ENCODE measurements at places on chromosomes 11 and 22.
A peak's percentile ranks its signal among the peaks of the same experiment; 100 is the strongest.

DNA sequence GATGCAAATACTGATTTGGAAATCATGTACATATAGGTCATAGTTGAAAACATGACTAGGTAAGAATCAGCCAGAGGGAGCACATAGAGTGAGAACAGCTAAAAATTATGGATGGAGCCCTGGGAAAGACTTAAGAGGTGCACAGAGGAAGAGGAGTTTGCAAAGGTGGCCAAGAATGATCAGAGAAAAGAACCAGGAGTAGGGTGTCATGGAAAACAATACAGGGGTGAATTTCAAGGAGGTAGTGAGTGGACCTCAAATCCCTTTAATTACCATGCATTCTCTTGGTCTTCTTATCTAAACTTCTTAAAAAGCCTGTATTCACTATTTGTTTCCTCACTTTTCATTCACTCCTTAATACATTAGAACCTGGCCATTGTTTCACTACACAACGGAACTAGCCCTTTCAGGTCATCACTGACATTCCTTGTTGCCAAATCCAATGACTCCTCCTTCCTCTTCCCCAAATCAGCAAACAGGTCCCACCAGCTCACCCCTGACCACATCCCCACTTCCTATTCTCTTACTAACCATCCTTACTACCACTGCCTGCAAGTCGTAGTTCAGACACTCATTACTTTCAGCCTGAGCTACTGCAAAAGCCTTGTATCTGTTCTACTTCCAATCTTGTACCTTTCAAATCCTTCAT is 22.6 kb downstream of the BUD13 start:
- no peak for DNase-seq
- peaks cover 33% of the 10 kb centered on the region for H3K36me3 ChIP-seq
- no peak overlapping the region for H3K4me3 ChIP-seq
- H3K27me3 ChIP-seq = no peaks in the 10 kb centered on the region
- no peak overlapping the region for H3K27ac ChIP-seq

GRCh38 chr22:38762551-38762983 is 6.8 kb upstream of the SUN2 start:
- peaks cover 19% of the 10 kb centered on the region for H3K4me1 ChIP-seq
- no peak for DNase-seq
- H3K4me3 ChIP-seq = no peak overlapping the region
- H3K27me3 ChIP-seq = no peaks in the 10 kb centered on the region
- no peak overlapping the region for H3K27ac ChIP-seq

- H3K4me3 ChIP-seq = no peak overlapping the region
- DNase-seq = no peak
Observed at GRCh38 chr22:49099496-49100124, 728.1 kb downstream of the BRD1 start.

DNA sequence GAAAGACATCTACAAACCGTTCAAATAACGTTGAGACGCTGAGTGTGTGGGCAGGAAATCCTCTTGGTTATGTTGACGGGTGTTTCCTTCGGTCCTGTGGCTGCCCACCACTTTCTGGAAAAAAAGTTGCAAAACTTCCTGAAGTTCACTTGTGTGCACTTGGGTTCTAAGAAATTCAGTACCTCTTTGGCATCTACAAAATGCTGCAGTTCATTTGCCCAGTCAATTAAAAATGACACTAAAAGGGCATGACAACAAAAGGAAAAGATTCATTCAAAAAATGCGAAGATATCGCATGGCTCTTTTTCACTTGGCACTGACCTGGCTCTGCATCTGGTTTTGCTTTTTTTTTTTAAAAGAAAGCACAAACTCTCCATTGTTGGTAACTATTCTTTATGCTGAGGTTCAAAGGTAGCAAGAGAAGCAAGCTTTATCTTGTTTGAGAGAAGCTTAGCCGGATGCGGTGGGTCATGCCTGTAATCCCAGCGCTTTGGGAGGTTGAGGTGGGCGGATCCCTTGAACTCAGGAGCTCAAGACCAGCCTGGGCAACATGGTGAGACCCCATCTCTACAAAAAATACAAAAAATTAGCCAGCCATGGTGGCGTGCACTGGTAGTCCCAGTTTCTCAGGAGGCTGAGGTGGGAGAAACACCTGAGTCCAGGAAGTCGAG is 10.6 kb upstream of the XBP1 start:
- H3K36me3 ChIP-seq = peaks cover 58% of the 10 kb centered on the region
- H3K4me1 ChIP-seq = peaks cover 67% of the 10 kb centered on the region
- no peaks in the 10 kb centered on the region for H3K27me3 ChIP-seq
- H3K4me3 ChIP-seq = peak overlapping the region; percentile 86
- H3K27ac ChIP-seq = peak overlapping the region; percentile 94
- peak; percentile 55 for DNase-seq

- no peak overlapping the region for H3K27ac ChIP-seq
- DNase-seq = peak; percentile 31
- H3K36me3 ChIP-seq = no peaks in the 10 kb centered on the region
- H3K4me1 ChIP-seq = peaks cover 38% of the 10 kb centered on the region
- no peak overlapping the region for H3K4me3 ChIP-seq
Observed at GRCh38 chr11:67368621-67369020, 4.8 kb downstream of the CLCF1 start.

GRCh38 chr22:27494785-27495184 is 306.8 kb downstream of the MN1 start:
- no peaks in the 10 kb centered on the region for H3K36me3 ChIP-seq
- no peaks in the 10 kb centered on the region for H3K27me3 ChIP-seq
- no peak for DNase-seq
- H3K27ac ChIP-seq = no peak overlapping the region
- peaks cover 1% of the 10 kb centered on the region for H3K4me1 ChIP-seq

- H3K27me3 ChIP-seq = no peaks in the 10 kb centered on the region
- no peak overlapping the region for H3K4me3 ChIP-seq
- H3K36me3 ChIP-seq = peaks cover 10% of the 10 kb centered on the region
- H3K4me1 ChIP-seq = no peaks in the 10 kb centered on the region
Observed at GRCh38 chr11:130133716-130134115, 25.9 kb upstream of the ST14 start.

GRCh38 chr11:11186249-11186648 is 166.8 kb downstream of the CSNK2A3 start:
- no peak overlapping the region for H3K4me3 ChIP-seq
- no peaks in the 10 kb centered on the region for H3K4me1 ChIP-seq
- no peak for DNase-seq
- no peak overlapping the region for H3K27ac ChIP-seq
- H3K27me3 ChIP-seq = peaks cover 3% of the 10 kb centered on the region

GRCh38 chr11:746289-747157 is 741 bp upstream of the TALDO1 start:
- H3K4me1 ChIP-seq = peaks cover 17% of the 10 kb centered on the region
- peaks cover 5% of the 10 kb centered on the region for H3K36me3 ChIP-seq
- H3K27ac ChIP-seq = peak overlapping the region; percentile 84
- peak overlapping the region; percentile 92 for H3K4me3 ChIP-seq
- DNase-seq = no peak

- H3K27ac ChIP-seq = peak overlapping the region; percentile 99
- H3K36me3 ChIP-seq = no peaks in the 10 kb centered on the region
- H3K4me1 ChIP-seq = peaks cover 21% of the 10 kb centered on the region
- peak overlapping the region; percentile 81 for H3K4me3 ChIP-seq
Observed at GRCh38 chr11:65471447-65471891, 27.4 kb upstream of the MALAT1 start.

DNA sequence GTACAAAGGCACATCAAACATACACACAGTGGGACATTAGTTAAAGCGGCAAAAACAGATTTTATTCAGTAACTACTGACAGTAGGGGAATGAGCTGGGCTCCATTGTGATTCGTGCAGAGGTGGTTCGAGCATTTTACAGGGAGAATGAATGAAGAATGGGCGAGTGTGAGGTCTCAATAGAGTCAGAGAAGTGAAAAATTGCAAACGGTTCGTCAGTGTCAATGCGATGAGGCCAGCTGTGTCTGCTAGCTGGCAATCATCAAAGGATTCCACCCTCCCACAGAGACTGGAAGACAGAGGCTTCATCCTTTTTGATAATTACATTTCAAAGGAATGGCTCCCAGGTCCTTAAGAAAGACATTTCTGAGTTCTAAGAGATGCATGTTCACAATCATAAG is 17.4 kb downstream of the OR4D9 start:
- H3K4me3 ChIP-seq = no peak overlapping the region
- no peaks in the 10 kb centered on the region for H3K4me1 ChIP-seq
- H3K36me3 ChIP-seq = no peaks in the 10 kb centered on the region

GRCh38 chr11:83979593-83979992 is 693.4 kb upstream of the CCDC90B start:
- no peak overlapping the region for H3K27ac ChIP-seq
- no peak for DNase-seq
- no peaks in the 10 kb centered on the region for H3K4me1 ChIP-seq
- no peaks in the 10 kb centered on the region for H3K27me3 ChIP-seq
- H3K36me3 ChIP-seq = no peaks in the 10 kb centered on the region

Measured in T-helper 2 cell treated with Interferon-gamma antibody and Interleukin-4, amounts not matched to agents 5 μg/mL and 100 μg/mL, for 36 hours (primary cell).